ENCODE measurements at places on chromosomes 11 and 22.

GRCh38 chr11:83569134-83569805 is 283.1 kb upstream of the CCDC90B start:
- no peak for DNase-seq

DNA sequence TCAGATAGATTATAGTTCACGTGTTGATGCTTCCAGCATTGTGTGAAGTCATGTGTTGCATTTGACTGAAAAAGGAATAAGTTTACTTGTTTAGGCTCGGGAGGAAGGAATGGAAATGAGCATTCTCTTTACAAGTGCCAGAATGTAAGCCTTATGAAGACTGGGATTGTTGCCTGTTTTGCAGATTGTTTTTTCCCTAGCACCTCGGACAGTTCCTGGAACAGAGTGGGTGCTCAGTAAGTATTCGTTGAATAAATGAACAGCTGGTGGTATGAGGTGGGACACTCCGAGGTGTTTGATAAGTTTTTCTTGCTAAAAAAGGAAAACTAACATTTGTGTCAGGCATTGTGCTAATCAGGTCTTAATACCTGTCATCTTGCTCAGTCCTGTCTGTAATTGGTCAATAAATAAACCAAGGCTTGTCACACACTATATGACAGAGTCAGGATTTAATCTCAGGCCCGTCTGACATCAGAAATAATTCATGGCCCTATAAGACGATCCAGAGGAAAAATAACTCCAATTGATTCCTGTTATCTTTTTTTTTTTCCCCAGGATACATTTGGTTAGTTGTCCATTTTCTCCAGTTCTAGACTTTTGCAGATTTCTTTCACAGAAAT is 304.7 kb downstream of the NELL1 start:
- no peak for DNase-seq

- no peak for DNase-seq
Observed at GRCh38 chr22:50104141-50104544, 14.3 kb downstream of the MOV10L1 start.

- DNase-seq, result peak; percentile 93
Observed at GRCh38 chr11:3959015-3959902, 103.8 kb downstream of the STIM1 start.

GRCh38 chr22:47196166-47196849 is 433.9 kb downstream of the TBC1D22A start:
- DNase-seq, result no peak

- DNase-seq, result no peak
Observed at GRCh38 chr22:45533703-45534102, 31.0 kb downstream of the FBLN1 start.

DNA sequence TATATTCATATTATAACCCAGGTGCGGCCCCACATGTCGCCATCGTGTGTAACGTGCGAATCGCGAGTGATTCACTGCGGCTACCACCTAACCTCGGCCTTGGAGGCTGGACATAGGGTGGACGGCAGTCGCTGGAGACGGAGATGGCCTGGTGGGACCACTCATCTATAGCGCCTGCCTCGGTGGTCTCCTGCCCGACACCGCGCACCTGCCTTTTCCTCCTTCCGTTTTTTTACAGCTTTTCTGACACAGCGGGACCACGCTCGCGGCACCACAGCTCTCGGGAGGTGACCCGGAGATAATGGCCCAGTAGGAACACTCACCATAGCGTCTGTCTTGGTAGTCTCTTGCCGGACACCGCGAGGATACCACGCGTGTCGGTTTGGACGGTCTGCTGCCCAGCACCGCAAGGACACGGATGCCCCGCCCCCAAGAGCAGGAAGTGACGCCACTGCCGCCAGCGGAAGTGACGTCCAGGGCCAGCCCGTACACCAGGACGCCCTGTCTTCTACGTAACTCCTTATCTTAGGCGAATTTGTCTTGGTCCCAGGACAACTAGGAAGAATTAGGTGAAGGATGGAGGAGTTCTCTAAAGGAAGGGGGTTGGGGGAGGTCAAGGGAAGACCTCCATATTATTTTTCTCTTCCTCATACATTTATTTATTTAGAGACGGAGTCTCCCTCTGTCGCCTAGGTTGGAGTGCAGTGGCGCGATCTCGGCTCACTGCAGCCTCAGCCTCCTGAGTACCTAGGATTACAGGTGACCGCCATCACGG is 6.4 kb downstream of the SNU13 start:
- peak; percentile 94 for DNase-seq

DNA sequence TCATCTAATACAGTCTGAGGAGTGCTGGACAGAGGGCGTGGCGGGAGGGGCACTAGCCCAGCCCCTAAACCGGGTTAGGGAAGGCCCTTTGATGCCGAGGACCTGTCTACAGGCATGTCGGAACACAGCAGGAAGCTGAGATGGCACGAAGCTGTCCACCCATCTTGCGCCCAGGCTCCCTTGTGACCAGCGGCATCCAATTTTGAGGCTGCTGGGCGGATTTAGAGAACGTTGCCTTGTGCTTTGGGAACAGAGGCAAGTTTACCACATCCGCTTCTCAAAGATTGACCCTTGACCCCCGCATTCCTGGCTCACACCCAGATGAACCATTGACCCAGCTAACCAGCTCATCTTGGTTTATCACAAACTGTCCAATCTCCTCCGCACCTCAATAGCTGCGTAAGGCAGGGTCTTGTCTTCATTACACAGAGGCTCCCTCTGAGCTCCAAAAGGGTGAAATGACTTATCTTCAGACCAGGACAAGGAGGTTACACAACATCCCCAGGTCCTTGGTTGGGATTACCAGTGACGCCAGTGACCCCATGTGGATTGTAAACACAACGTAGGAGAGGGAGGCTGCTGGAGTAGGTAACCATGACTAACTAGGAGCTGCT is 4.5 kb downstream of the FAM83F start:
- no peak for DNase-seq

DNA sequence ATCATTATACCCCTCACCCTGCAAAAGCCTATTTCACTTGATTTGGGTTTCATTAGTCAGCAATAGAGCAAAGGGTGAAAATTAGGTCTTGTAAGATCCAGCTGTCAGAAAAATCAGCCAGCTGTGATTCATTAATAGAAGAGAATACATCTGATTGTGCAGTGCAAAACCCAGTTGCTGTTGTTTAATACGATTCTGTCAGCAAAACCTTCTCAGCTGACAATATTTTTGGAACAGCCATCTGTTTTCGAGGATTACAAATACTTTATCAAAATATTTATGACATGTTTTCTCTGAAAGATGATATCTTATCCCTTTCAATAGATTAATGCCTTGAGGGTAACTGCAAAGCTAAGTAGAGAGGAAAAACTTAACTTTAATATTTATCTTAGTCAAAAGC is 1354.0 kb upstream of the RAG2 start:
- DNase-seq, result no peak

DNA sequence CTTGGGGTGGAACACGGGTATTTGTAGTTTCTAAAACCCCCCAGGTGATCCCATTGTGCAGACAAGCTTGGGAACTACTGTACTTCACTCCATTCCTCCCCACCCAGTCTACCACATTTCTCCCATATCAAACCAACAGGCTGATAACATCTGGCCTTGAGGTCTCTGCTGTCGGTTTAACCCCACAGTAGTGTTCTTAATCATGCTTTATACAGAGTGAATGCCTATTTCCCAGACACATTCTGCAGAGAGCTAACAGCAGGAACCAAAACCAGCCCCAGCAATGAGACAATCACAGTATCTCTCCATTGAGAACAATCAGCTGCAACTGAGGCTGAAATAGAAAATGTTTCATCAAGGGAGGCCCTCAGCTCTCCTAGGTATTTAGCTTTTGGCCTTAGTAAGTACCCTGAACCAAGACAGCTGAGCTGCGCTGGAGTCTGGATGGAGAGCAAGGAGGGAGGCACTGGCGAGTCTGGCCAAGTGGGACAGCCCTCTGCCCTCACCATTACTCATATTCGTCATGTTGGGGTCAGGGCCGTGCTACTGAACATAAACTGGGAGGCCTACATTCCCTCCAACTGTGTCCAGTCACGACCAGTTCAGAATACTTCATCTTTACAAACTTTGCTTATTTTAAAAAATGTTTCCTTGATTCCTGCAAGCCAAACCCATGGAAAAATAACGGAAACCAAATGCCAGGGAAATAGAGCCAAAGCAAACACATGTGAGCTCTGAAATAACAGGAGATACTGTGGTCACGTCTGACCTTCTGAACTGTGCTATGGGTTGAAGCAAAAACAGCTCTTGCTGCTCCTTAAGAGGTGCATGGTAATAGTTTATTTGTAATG is 81.0 kb downstream of the CCDC34 start:
- DNase-seq, result no peak

DNA sequence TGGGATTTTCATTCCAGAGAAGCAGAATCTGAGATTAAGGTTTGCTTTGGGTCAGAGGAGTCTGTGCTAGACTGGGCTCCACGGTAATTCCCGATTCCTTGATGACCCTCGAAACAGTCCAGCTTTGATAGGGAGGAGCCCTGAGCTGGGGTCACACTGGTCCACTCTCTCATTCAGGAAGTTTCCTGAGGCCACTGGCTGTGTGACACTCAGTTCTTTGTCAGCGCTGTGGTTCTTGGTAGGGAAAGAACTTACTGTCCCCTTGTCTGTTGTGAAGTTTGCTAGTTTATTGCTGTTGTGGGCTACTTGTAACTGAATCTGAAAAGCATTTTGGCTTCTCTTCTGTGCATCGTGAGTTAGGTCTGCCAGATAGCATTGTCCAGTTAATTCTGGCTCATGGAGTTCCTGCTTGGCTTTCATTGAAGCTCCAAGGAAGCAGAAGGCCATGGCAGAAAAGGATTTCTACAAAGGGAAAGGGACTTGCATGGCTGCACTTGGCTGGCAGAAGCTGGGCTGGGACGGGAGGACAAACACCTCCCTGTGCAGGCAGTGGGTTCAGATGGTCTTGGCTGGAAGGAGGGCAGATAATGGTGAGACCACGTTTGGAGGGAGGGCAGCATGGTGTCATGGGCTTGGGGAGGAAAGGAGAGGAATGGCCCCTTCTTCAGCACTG is 23.3 kb downstream of the BCR start:
- DNase-seq, result no peak

DNA sequence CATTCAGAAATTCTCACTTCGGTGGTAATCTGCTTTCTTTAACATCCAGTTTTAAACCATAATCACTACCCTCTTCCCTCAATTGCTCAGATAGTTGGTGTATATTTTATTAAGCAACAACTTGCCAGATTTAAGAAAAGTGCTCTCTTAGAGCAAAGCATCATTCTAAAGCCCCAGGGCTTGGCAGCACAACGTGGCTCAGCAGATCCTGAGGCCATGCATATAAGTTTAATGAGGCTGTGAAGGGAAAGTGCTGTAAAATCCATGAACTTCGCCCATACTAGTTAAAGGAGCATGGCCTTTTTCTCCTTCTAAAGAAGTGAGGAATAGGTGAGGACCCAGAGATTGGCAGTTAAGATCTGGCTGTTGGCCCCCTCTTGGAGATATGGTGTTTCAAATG is 482.3 kb upstream of the CCDC90B start:
- DNase-seq, result no peak

DNA sequence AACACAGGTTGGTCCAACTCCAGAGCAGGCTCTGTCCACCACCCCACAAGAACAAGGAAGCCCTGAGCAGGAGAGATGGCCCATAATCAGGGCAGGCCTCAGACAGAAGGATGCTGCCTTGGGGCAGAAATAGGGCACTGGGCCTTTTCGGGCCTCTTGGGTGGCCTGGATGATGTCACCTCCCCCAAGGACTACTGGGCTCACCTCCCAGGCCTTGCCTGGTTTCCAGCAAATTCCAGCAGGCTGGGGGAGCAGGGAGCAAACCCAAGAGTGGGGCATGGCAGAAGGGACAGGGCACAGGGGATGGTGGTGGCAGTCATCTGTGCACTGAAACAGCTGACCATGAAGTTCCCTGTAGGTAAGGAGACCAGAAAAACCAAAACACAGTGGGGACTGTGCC is 5.3 kb upstream of the NAA40 start:
- no peak for DNase-seq

- peak; percentile 24 for DNase-seq
Observed at GRCh38 chr11:34356913-34357700, 703 bp downstream of the ABTB2 start.

- DNase-seq, result no peak
Observed at GRCh38 chr11:113896156-113896879, 8.3 kb upstream of the HTR3B start.

DNA sequence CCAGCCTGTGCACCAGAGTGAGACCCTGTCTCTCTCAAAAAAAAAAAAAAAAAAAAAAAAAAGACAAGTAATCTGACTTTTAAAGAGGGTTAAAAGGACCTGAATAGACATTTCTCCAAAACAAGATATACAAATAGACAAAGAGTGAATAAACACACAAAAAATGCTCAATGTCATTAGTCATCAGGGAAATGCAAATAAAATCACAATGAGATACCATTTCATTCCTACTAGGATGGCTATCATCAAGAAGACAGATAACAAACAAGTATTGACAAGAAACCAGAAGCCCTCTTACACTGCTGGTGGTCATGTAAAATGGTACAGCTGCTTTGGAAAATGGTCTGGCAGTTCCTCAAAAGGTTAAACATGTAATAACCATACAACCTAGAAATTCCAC is 4.1 kb downstream of the RIC3 start:
- no peak for DNase-seq

DNA sequence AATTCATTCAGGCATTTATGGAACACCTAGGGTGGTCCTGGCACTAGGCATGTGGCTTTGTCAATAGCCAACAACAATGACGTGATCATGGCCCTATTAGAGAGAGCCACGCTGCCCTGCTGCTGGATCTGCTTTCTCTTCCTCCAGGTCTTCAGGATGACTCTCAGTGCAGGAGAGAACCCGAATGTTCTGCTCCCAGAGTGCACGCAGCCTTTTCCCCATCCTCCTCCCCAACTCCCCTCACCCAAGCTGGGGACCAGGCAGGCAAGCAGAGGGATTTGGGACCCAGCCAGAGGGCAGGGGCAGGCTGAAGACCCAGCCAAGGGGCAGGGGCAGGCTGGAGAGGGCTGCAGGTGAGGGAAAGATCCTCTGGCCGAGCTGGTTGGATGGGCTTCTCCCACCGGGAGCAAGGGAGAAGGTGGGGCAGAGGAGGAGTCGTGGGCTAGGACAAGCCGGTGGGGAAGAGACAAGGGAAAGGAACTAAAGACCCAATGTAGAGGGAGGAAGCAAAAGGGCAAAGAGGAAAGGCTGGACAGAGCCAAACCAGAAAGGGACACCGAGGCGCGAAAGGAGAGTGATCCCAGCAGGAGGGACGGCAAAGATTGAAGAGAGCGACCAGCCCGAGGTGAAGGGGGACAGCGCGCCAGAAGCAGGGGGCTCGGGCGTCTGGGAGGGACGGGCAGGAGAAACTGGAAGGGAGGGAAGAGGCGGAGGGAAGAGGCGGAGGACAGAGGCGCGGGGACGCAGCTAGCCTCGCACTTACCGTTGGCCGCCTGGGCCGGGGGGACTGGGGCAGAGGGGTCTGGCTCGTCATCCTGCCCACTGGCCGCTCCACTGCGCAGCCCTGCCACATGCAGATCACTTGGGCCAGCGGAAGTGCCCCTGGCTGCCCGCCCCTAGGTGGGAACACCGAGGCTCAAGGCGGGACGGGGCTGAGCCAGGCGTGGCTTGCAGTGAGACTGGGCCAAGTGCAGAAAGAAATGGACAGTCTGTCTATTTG is at the start of gene KCTD14:
Gene KCTD14, minus strand, starts transcription at position 880 of the 1,000 bp plus-strand sequence. Its CDS starts 27 bp downstream, at position 853.
- peak; percentile 62 for DNase-seq

- DNase-seq, result no peak
Observed at GRCh38 chr11:68753300-68753699, 2.0 kb upstream of the TESMIN start.
